GM12892 (cell line): ENCODE measurements at places on chromosomes 1 and 21.
A peak's percentile ranks its signal among the peaks of the same experiment; 100 is the strongest.

DNA sequence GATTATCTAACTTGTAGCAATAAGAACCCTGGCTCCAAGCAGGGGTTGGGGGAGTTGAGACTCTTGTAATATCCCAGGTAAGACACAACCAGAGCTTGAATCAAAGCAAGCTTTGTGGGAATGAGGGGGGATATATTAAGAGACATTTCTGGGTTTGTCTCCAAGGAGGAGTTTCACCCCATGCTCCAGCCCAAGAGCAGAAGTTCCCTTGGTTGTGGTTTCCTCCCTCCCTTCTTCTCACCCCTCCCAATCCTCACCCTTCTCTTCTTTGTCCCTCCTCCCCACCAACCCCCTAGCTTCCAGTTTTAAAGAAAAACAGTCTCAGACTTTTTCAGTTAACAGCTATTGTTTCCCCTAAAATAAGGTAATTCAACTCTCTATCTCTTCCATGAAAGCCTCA, 11.9 kb downstream of the TRAF3IP3 start:
- no peak for DNase-seq

DNA sequence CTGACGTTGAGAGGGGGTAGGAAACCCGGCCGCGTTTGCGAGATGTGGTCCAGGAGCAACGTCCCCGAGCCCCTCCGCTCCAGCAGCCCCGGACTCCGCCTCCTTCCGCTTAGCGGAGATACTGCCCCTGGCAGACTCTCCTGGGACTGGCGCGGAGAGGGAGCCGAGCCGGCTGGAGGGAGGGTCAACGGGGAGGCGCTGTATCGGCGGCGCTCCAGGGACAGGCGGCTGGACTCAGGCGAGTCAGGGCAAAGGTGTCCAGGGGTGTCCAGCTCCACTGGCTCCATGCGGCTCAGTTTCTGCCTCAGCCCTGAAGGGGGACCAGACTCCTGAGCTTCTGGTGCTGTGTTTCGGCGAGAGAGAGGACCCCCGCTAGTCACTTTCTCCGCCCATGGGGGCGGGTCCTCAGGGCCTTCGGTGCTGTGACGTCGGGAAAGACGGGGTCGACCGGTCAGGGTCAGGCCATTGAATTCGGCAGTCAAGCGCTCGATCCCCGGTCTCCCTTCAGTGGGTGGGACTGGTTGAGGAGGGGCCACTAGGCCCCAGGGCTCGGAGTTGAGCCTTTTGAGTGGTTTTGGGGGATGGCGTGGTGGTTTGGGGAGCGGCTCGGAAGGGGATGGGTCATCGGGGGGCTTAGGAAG, 2.8 kb upstream of the LIX1L start:
- no peak for DNase-seq

GRCh38 chr1:211714154-211714553, 38.7 kb upstream of the NEK2 start:
- DNase-seq: no peak

DNA sequence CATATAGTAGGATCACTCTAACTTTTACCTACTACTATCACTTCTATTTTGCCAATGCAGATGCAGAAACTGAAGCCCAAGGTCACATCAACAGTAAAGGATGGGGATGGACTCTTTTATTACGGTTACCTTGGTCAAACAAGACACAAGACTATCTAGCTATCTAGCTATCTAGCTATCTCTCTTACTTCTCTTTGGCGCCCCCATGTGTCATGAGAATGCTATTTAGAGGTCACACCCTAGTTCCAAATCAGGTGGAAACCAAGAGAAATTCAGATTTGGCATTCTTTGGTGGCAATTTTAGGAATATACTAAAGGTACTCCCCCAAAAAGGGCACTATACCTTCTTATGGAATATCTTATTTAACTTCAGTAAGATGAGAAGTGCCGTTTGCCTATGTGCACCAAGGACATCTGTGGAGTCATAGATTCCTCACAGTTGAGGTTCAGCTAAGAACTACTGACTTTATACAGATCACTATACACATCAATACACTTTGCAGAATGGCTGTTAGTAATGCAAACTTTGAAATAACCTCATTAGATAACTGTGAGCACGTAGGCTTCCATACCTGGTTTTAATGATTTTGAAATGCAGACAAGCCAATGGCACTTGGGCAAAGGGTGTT, 6.7 kb downstream of the ZNF648 start:
- no peak for DNase-seq

DNA sequence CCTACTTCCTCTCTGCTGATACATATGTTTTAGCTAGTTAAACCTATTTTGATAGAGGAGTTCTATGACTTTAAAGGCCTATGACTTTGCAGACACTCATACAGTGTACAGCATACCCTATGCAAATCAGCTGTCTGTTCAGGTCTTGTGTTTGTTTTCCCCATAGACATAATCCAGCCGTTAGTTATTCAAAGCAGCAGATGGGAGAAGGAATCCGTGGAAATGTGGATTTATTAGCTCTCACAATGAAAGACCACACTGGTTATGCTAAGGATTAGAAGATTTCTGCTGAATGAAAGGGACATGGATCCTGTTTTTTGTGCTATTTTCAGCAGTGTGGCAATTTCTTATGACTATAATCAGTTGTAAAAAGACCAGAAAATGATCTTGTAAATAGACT, 59.8 kb downstream of the MAST2 start:
- DNase-seq: no peak

- no peak for DNase-seq
Measured at GRCh38 chr1:20307026-20307425, 16.4 kb downstream of the VWA5B1 start.

GRCh38 chr1:21671915-21672314, 2.8 kb upstream of the RAP1GAP start:
- DNase-seq: no peak

GRCh38 chr1:171141688-171142415, 43.2 kb upstream of the FMO2 start:
- no peak for DNase-seq

GRCh38 chr1:181554465-181554864, 71.1 kb downstream of the CACNA1E start:
- no peak for DNase-seq

DNA sequence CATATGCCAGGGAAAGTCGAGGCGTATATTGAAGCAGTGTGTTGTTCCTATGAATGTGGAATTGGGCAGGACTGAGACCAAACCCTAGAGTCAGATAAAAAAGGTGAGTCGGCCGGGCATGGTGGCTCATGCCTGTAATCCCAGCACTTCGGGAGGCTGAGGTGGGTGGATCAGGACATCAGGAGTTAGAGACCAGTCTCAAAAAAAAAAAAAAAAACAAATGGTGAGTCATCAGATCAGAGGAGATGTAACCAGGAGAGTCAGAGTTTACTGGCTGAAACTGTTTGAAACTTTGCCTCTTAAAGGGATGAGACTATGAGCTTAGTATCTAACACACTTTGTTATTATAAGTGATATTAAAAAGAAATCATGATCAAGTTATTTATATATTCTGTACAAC, 26.4 kb upstream of the SYCP1 start:
- DNase-seq: no peak

DNA sequence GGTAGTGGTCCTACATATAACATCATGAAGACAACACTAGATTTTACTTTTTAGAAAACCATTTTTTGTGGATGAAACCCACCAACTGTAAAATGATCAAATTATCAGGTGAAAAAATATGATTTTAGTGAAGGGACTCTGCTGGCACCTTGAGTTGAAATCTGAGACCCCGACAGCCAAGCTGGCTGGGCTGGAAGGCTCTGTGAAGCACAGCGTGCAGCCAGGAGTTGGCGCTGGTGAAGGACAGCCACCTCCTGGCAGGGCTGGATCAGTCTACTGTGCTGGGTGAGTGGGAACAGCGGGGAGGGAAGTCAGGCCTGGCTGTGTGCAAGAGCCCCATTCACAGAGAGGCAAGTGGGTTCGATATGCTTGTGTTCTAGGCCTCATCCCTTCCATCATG, 47.9 kb downstream of the DDAH1 start:
- DNase-seq: no peak

GRCh38 chr1:118118469-118118868, 66.6 kb downstream of the SPAG17 start:
- DNase-seq: no peak

GRCh38 chr1:193131266-193131860, 9.5 kb downstream of the CDC73 start:
- no peak for DNase-seq

GRCh38 chr1:9224664-9225410, 9.7 kb upstream of the H6PD start:
- no peak for DNase-seq

DNA sequence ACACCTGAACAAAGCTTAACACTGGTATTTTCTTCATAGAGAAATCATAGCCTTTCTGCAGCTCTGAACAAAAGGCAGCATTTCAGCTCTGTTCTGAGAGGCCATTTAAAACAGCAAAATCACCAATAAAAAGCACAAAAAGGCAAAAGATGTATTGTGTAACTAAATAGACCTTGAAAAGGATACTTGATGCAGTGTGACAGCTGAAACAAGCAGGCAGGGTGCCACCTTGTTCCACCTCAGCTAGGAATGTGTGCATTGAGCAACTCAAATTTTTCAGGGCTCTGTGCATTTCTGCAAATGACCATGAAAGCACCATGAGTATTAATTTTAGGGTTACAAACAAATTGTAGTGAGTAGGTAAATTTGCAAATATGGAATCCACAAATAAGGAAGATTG, 65.8 kb downstream of the RHOU start:
- no peak for DNase-seq

DNA sequence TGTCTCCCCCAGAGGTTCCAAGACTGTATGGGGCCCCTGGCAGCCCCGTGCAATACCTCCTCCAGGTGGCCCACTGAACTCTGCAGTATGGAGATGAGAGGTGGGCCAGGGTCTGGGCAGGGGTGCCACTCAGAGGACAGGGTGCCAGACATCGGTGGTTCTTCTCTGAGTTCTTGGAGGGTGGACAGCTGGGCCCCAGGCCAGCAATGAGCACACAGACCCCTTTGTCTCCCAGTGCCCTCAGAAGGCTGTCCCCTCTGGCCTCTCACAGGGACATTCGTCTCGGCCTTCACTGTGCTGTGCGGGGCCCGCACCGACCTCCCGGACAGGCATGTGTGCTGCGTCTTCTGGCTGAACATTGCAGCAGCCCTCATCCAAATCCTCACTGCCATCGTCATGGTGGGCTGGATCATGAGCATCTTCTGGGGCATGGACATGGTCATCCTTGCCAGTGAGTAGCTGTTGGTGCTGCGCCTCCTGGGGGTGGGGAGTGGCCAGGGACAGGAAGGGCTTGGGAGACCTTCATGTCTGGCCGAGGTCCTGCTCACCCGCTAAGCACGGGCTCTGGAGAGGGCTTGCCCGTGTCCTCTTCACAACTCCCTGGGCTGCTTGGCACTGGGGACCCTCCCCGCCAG, 48.1 kb downstream of the STUM start:
- DNase-seq: no peak

DNA sequence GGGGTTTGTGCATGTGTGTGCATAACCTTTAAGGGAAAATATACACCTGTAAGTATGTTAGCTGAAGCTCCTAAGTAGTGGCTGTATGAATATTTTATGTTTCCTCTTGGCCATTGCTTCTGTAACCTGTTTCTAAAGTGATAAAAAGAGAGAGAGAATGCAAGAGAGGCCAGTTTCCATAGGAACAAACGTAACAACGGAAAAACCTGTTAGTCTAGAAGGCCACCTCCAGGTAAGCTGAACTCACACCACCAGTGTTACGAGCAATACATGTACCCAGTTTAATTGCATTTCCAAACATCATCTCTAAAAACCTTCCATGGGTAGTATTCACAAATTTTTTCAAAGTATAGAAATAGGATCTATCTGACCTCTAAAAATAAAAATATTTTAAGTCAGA, 63.1 kb downstream of the PLPPR4 start:
- DNase-seq: no peak

- no peak for DNase-seq
Measured at GRCh38 chr1:6464514-6464836, 1.5 kb downstream of the TNFRSF25 start.

GRCh38 chr1:160590488-160590887, 11.2 kb upstream of the CD84 start:
- no peak for DNase-seq

DNA sequence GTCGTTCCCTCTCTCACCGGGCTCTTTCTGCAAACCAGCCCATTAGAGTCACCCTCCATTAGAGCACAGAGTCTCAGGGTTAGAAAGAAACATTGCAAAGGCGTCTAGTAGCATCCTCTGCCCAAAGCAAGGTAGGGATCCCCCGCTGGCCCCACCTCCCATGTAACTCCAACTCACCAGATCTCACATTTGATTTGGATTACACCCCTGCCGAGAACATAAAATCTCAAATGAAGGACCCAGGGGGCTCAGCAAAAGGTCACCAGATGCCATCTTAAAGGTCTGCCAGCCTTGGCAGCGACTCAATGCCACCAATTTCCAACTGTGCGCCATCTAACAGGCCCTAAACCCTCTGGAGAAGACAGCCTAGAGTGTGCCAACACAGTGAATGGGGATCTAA, 14.1 kb downstream of the C1orf87 start:
- no peak for DNase-seq

DNA sequence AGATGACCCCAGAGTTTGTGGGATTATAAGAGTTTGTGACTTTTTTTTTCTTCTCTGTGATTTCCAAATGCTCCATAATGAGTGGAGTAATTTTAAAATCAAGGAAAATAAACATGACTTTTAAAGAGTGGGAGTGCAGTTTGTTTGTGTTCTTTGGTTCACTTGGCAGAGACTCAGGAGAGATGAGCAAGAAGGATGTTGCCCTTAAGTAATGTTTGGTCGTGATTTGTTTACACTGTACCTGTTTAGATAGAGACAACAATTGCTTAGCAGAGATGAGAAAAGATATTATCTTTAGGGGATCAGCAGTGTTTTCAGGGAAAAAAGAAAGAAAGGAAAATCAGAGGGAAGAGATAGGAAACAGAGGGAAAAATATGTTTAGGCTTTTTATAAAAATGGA, 170.8 kb downstream of the ADSS2 start:
- no peak for DNase-seq

- no peak for DNase-seq
Measured at GRCh38 chr1:240801442-240801841, 189.5 kb upstream of the GREM2 start.

GRCh38 chr1:93908394-93909145, 660 bp downstream of the GCLM start:
- DNase-seq: peak; percentile 39

GRCh38 chr1:40784771-40785151, 1.2 kb downstream of the KCNQ4 start:
- DNase-seq: no peak

DNA sequence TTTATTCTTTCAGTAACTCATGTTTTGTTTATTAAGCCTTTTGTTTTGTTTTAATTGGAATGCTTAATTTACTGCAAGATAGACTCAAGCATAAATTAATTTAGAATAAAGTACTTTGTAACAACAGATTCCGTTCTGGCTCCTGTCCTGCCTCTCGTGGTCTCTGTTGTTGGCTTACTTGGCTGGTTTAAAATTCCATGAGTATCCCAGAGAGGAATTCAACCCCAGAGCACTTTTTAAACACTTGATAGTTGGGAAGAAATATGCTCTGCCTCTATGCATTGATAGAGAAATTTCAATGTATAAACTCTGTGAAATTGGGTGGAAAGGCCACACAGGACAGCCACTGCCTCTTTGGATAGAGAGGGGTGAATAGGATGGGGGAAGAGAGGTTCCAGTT, 89.7 kb downstream of the ATP5PO start:
- DNase-seq: no peak

- DNase-seq: no peak
Measured at GRCh38 chr1:54370287-54370989, 35.8 kb downstream of the SSBP3 start.
